Stimulated activated CD8-positive, alpha-beta memory T cell treated with anti-CD3 and anti-CD28 coated beads, Interleukin-4, amount 100 ng/mL, for 48 hours (primary cell): ENCODE measurements at places on chromosomes 5 and 9.

GRCh38 chr9:23073136-23073535 lies 626.5 kb downstream of the DMRTA1 start:
- no peak for DNase-seq

DNA sequence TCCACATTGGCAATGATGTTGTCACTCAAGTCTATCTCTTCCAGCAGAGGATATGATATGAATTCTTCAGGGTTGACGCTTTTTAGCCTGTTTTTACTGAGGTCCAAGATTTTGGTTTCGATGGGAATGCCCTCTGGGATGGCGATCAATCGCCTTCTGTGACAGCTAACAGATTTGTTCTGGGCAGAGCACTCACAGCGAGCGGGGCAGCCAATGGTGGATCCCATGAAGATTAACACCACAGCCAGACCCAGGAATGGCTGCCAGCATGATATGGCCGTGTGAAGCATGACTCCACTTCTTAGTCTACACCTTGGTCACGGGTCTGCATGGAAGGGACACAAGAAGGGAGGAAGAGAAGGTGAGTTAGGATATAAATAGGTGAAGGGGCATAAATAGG lies 377.1 kb upstream of the C9orf72 start:
- DNase-seq, result no peak

- DNase-seq, result no peak
Measured at GRCh38 chr5:88438006-88438405, 169.4 kb upstream of the TMEM161B start.

DNA sequence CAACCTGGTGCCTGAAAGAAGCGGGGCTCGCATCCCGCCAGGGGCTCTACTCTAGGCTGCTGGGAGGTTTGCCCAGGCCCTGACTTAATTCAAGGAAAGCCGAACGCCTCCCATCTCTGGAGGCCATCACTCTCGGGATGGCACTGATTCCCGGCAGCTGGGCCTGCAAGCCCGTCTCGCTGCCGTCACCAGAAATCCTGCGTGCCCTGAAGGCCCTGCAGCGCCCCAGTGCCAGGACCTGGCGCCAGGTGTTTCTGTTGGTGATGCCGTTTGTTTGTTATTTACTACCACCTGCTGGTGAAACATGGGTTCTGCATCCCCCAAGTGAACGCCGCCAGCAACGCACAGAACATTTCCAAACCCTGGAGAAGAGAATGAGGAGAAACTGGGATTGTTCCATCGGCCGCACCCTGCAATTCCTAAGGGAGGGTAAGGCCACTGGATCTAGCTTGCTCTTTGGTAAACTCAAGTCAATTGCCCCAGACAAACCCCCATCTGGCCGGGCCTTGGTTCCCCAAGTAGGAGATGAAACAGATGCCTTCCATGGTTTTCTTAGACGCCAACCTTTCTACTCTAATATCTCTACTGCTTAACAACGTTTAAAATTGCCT lies 77.9 kb downstream of the AK8 start:
- DNase-seq, result peak; percentile 73

- DNase-seq, result no peak
Measured at GRCh38 chr5:52702877-52703276, 84.8 kb upstream of the ITGA1 start.

DNA sequence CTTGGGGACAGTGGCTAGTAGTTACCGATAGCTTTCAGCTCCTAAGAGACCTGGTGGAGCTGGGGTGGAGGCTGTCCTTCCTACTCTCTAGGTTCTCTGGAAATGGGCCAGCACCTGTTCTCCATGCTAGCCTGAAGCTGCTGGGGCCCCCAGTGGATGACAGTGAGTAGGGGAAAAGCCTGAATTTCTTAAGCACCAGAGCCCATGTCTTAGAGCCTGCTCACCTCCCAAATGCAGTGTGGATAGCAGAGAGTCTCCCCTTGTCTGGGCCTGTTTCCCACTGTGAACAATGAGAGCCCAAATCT lies 105.8 kb downstream of the DAB2IP start:
- no peak for DNase-seq

DNA sequence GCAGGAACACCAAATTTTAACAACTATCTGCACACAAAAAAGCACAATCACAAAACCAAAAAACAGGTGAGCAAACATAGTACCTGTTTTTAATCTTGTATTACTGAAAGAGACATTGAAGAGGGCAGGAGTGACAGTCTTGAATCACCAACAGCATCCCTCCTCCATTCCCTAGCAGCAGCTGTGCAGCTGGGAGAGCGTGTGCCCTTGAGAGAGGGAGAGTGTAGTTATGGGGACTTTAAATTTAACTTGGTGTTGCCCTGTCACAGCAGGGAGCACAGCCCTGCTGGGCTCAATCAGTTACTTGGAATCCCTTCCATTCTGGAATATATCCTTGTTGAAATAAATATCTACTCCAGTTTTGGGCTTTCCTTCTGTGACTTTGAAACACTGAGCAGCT lies 1938.7 kb upstream of the NUDT12 start:
- DNase-seq, result no peak

DNA sequence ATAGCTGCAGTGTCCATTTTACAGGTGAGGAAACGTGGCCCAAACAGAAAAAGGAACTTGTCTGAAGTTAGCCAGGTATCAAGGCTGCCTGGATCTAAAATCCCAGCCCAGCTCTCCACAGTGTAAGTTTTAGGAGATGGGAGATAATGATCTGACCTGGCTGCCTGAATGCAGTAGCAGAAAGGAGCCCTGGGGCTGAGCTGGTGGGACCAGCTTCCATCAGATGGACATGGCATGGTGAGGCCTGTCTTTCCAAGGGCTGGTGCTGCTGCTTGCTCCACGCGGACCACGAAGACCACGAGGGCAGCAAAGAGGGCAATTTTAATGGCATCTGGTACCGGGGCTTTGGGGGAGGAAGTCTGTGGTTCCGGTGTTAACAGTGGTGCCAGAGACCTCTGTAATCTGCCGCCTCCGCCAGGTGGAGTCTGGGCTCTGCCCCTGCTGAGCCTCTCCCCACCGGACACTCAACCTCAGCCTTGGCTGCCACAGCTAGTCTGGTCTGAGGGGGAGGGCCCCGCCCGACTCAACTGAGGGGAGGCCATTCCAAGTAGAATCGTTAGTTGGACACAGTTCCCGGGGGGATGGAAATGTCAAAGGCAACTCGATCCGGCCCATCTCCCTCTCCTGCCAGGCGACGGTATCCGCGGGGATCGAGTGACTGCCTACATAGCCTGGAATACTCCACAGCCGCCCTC lies 650 bp downstream of the MYORG start:
- DNase-seq, result peak; percentile 62

DNA sequence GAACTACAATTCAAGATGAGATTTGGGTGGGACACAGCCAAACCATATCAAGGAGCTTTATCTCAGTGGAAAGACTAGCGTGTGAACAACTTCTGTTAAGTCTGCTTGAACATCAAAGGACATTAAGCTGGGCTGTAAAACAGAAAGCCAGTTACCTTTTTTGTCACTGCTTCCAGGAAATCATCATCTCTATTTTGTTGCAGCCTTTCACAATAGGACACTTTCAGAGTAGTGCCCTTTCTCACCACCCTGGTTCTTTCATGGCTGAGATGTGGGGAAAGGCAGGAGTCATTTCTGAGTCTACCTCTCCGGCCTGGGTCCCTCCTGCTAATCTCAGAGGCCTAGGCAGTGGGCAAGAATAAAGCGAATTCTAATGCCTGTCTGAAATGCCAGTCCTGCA lies 96.2 kb upstream of the PPP1R2B start:
- no peak for DNase-seq

- no peak for DNase-seq
Measured at GRCh38 chr9:114025196-114025753, 52.8 kb downstream of the AMBP start.

GRCh38 chr9:73129941-73130685 lies 21.6 kb upstream of the ANXA1 start:
- no peak for DNase-seq

DNA sequence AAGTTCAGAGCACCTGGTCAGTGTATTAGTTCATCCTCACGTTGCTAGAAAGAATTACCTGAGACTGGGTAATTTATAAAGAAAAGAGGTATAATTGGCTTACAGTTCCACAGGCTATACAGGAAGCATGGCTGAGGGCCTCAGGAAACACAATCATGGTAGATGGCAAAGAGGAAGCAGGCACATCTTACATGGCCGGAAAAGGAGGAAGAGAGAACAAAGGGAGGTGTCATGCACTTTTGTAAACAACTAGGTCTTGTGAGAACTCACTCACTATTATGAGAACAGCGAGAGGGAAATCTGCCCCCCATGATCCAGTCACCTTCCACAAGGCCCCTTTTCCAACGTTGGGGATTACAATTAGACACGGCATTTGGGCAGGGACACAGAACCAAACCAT lies 28.8 kb upstream of the CAVIN4 start:
- no peak for DNase-seq

- no peak for DNase-seq
Measured at GRCh38 chr5:68886814-68887213, 207.0 kb upstream of the SLC30A5 start.

DNA sequence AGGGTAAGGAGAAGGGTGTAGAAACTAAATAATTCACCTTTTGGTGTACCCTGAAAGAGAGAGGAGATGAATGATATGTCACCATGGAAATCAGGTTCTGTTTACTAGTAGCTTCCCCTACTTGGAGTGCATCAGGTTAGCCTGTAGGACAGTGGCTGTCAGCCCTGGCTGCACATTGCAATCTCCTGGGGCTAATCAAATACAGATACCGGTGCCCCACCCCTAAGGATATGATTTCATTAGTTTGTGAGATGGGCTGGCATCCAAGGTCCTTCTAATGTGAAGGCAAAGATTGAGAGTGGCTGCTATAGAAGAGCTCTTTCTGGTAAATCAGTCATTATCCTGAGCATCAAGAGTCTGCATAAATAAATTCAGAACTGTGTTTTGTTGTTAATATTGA lies 47.2 kb downstream of the INSYN2B start:
- no peak for DNase-seq

DNA sequence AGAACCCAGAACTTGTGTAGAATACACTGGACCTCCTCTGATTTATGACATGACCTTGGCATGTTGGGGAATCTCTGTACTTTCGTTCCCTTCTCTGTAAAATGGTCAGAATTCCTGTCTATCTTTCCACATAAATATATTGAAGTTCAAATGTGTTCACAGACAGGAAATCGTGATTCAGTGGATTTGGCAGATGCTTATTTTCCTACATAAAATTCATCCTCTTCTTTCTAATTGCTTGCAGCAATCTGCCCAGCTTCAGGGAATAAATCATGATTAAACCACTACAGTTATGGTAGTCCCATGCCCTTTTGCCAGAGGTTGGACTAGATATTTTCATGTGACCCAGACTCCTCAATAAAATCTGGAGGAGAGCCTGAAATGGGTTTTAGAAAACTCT lies 52.1 kb upstream of the ARL15 start:
- no peak for DNase-seq

DNA sequence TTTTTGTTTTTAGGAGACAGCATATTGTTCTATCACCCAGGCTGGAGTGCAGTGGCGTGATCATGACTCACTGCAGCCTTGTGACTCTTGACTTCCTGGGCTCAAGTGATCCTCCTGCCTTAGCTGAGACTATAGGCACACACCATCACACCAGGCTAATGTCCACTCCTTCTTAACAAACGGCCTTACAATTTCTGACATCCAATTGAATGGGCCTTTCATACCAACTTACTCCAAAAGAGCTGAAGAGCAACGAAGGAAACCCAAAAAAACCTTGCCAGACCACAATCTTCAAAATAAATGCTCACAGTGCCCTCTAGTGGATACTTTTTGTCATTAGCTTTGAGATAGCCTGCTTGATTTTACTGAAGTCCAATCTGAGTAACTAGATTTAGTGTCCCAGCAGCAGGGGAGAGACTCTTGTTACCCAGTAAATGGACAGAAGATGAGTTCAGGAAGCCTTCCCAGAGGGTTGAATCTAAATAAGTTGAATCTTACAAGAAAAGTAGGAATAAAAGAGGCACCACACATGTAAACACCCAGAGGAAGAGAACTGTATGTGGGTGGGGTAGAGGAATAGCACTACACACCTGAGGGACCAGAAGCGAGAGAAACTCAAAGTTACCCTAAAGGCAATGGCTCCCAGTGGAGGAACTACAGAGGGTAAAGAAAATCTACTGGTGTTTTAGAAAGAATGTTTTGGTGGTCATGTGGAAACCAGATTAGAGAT lies 9.3 kb downstream of the ZNF622 start:
- DNase-seq, result peak; percentile 28

GRCh38 chr5:180804129-180804618 lies 1.6 kb upstream of the MGAT1 start:
- DNase-seq, result peak; percentile 57
